ENCODE measurements at places on chromosomes 4 and X. TPM values are rescaled to one million over a fixed set of nuclear protein-coding genes. Genes with fewer than 3 reads are reported as not detected.

The C4orf50 gene
- 0.15 TPM for total RNA-seq

The GRXCR1 gene
- not detected for total RNA-seq

The FOXR2 gene
- not detected for total RNA-seq

The MAGEC1 gene
- total RNA-seq = not detected

GRCh38 chr4:183469285-183469684, 24.8 kb downstream of the CDKN2AIP start:
- H3K4me3 ChIP-seq = no peak overlapping the region
- H3K27me3 ChIP-seq = no peaks in the 10 kb centered on the region
- H3K27ac ChIP-seq = no peak overlapping the region
- DNase-seq = no peak

GRCh38 chr4:143882892-143883291, 22.5 kb downstream of the GYPE start:
- H3K4me1 ChIP-seq = no peaks in the 10 kb centered on the region
- H3K27ac ChIP-seq = no peak overlapping the region
- H3K27me3 ChIP-seq = no peaks in the 10 kb centered on the region
- H3K36me3 ChIP-seq = no peaks in the 10 kb centered on the region
- H3K4me3 ChIP-seq = no peak overlapping the region

DNA sequence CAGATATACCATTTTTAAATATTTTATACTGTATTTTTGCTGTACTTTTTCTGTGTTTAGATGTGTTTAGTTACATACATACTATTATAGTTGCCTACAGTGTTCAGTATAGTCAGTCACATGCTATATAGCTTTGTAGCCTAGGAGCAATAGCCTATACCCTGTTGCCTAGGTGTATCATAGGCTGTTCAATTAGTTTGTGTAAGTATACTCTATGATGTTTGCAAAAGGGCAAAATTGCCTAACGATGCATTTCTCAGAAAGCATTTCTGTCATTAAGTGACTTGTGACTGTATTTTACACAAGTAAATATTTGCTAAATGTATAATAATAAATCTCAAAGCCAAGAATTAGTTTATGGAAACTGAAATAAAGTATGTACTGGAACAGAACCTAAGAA, 9.5 kb downstream of the ETFDH start:
- no peaks in the 10 kb centered on the region for H3K27me3 ChIP-seq
- no peaks in the 10 kb centered on the region for H3K4me1 ChIP-seq
- no peak overlapping the region for H3K27ac ChIP-seq

DNA sequence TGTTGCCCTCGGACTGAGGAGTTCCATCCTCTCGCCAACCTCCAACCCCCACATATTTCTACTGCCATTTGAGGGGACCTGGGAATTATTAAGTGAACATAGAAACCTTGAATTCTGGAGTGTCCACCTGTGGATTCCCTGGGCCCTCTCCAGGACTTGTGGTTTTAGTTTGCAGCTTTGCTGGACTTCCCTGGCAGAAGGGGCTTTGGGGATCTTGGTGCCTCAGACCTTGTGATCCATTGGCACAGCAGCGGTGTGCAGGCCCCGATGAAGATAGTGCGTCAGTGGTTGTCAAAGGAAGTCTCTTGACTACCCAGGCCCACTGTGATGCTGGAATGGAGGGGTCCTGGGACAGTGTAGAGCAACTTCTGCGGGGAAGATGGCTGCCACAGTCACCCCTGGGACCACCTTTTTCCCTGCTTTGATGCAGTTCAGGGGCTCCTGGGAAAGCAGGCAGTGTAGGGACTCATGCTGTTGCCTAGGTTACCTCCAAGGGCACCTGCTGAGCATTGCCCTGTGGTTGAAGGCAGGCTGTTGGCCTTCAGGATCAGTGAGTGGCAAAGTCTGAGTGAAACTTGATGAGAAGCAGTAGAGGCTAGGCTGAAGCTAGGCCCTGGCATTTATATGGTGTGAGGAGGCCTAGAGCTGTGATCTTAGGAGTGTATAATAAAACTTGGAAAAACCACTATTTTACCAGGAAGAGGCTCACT, 2.2 kb downstream of the SLC16A2 start:
- DNase-seq = no peak
- no peak overlapping the region for H3K4me3 ChIP-seq
- H3K4me1 ChIP-seq = peaks cover 10% of the 10 kb centered on the region
- peak overlapping the region; percentile 58 for H3K27ac ChIP-seq
- no peaks in the 10 kb centered on the region for H3K27me3 ChIP-seq
- H3K36me3 ChIP-seq = no peaks in the 10 kb centered on the region

GRCh38 chr4:85790582-85790981, 315.6 kb downstream of the ARHGAP24 start:
- H3K27ac ChIP-seq = no peak overlapping the region
- DNase-seq = no peak
- no peaks in the 10 kb centered on the region for H3K4me1 ChIP-seq
- H3K27me3 ChIP-seq = no peaks in the 10 kb centered on the region
- no peak overlapping the region for H3K4me3 ChIP-seq
- H3K36me3 ChIP-seq = no peaks in the 10 kb centered on the region

- no peak overlapping the region for H3K4me3 ChIP-seq
- H3K4me1 ChIP-seq = peaks cover 8% of the 10 kb centered on the region
- H3K27me3 ChIP-seq = no peaks in the 10 kb centered on the region
- peak; percentile 40 for DNase-seq
These were observed 187.5 kb downstream of the QDPR start for GRCh38 chr4:17324386-17324830.

DNA sequence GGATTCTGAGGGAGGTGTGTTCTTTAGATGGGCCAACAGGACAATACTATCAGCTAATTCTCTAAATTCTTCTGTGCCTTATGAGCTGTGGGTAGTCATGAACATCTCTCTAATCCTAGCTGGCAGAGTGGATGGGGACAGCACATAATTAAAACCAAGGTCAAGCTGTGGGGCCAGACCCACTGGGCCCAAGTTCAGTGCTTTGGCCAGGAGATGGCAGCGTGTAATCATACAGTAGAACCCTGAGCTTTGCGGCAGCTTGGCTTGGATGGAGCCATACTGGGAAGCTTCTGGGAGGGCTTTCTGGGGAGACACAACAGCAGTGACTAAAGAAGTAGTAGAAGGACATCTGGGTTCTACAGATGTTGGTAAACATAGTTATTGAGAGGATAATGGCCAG, 140.3 kb upstream of the CXCL13 start:
- H3K27ac ChIP-seq = no peak overlapping the region
- no peaks in the 10 kb centered on the region for H3K4me1 ChIP-seq
- no peaks in the 10 kb centered on the region for H3K36me3 ChIP-seq
- H3K27me3 ChIP-seq = no peaks in the 10 kb centered on the region
- peak; percentile 39 for DNase-seq

DNA sequence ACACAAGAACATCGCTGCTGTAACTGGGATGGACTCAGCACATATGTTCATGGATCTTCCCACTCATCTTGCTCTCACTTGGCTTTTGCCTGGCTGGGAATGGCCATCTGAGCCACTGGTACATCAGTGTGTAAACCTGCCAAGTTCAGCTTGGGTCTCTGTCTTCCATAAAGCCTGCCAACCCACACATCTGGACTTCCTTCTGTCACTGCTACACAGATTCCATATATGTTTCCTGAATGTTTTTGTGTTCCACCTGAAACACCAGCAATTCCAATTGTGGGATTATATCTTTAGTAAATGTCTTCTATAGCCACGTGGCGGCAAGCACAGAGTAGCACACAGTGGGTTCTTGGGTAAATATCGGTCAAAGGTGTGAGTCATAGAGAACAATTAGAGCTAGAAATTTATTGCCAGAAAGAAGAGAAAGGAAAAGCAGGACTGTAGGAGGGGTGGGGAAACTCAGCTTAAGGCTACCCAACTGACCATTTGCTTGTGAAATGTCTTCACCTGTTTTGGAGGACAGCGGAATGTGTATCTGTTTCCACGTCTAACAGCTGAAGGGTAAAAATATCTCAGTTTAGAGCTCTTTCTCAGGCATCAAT, 125.9 kb downstream of the MFAP3L start:
- H3K36me3 ChIP-seq = no peaks in the 10 kb centered on the region
- no peaks in the 10 kb centered on the region for H3K27me3 ChIP-seq
- H3K4me1 ChIP-seq = no peaks in the 10 kb centered on the region
- no peak overlapping the region for H3K27ac ChIP-seq
- no peak overlapping the region for H3K4me3 ChIP-seq

DNA sequence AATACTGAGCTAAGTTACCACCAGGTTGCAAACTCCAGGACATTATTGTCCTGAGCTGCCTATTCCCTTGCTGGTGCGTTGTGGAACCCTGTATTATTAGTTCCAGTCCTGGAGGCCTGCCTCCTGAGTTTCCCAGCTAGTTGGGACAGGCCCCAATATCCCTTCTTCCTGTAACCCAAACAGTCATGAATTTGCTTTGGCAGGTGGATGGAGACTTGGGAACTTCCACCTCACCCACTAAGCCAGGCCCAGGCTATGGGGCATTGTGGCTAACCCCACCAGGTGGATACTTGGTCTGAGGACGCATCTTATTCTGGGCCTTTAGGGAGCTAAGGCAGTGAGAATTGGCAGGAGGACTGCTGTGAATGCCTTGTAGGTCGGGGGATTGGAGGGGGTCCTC, 5.0 kb downstream of the RBM3 start:
- H3K36me3 ChIP-seq = peaks cover 19% of the 10 kb centered on the region
- H3K4me3 ChIP-seq = no peak overlapping the region
- DNase-seq = no peak
- peaks cover 12% of the 10 kb centered on the region for H3K4me1 ChIP-seq

DNA sequence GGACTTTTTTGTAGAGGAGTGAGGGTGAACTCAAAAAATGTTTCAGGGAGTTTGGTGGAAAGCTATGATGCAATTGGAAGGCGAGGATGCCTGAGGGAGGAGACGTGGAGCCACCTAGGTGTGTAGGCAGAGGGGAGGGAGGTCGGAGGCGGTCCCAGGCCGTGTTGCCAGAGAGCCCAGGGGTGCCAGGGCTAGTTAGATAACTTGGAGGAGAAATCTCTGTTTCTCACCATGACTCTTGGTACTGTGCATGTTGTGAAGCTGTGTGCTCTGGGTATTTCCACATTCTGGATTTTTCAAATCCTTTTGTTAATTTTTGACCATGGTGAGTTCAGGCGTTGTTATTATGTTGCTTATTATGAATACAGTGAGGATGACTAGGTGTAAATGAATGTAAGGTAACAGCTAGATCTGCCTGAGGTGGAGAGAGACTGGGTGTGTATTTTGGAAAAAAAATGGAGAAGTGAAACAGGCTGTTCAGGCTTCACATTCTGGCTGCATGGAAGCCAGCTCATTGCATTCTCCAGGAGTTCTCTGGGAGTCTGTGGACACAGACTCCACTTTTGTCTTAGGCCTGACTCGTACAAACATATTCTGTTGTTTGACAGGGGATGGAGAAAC, 4.5 kb downstream of the RAB9A start:
- H3K4me3 ChIP-seq = no peak overlapping the region
- H3K27me3 ChIP-seq = no peaks in the 10 kb centered on the region
- no peak for DNase-seq
- no peaks in the 10 kb centered on the region for H3K36me3 ChIP-seq

DNA sequence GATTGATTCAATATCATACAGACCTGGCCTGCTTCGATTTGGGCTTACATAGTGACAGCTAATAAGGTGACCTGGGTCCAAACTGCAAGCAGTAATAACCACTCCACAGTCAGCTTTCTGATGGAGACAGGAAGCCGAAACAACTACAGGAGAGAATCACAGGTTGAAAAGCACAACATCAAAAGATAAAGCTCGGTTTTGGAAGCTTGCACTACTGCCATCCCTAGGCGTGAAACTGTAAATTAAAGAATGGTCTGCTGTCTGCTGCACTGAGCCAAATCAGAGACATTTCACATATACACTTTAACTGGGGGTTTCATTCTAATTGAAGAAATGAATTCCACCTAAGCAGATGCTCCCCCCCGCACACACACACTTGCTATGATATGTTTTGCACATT, 116.3 kb downstream of the DHX15 start:
- H3K27ac ChIP-seq = no peak overlapping the region
- H3K4me1 ChIP-seq = peaks cover 15% of the 10 kb centered on the region
- no peak for DNase-seq
- H3K4me3 ChIP-seq = no peak overlapping the region
- H3K36me3 ChIP-seq = no peaks in the 10 kb centered on the region

DNA sequence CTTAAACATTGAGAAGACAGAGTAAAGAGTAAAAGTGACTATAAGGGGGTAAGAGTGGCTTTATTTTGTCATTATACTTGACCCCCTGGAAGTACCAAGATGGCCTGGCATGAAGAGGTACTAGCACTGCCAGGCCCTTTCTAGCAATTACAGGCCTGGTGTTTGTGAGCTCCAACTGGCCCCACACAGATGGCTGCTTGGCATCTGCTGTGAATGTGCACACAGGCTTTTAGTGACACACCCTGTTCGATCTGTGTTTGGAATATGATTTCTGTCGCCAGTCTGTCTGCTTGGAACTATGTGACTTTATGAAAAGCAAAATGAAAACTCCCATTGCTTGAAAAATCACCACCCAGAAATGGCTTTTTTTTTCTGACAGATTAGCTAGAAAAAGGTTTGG, 123.3 kb downstream of the CLCN4 start:
- no peak for DNase-seq
- no peaks in the 10 kb centered on the region for H3K4me1 ChIP-seq
- H3K27me3 ChIP-seq = no peaks in the 10 kb centered on the region
- H3K36me3 ChIP-seq = no peaks in the 10 kb centered on the region
- H3K27ac ChIP-seq = no peak overlapping the region

GRCh38 chr4:119081943-119082342, 53.7 kb upstream of the MYOZ2 start:
- H3K4me3 ChIP-seq = no peak overlapping the region
- no peaks in the 10 kb centered on the region for H3K36me3 ChIP-seq
- no peak overlapping the region for H3K27ac ChIP-seq
- DNase-seq = peak; percentile 4
- H3K4me1 ChIP-seq = no peaks in the 10 kb centered on the region

DNA sequence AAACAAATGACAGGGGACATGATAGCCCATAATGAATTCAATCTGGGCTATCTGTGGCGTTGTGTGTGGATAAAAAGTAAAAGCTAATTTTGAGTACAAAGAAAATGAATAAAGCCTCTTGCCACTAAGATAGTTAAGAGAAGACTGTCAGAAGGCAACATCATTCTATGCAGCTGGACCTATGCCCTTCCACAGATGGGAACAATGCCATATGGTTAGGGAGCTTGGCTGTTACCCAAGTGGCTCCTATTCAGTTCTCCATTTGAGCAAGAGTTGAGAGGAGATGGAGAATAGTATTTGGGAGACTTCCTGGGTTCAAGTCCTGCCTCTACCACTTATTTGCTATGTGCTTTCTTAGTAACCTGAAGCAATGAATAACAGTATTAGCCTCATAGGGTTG, 107.7 kb downstream of the ANXA3 start:
- no peak overlapping the region for H3K4me3 ChIP-seq
- no peaks in the 10 kb centered on the region for H3K27me3 ChIP-seq
- DNase-seq = no peak
